ENCODE measurements at places on chromosomes 12 and 14. TPM values are rescaled to one million over a fixed set of nuclear protein-coding genes. Genes with fewer than 3 reads are reported as not detected.

The REP15 gene
- 0.97 TPM for total RNA-seq

The OAS1 gene
- total RNA-seq: 15.3 TPM

The TAS2R9 gene
- total RNA-seq: not detected

The SLC6A13 gene
- not detected for total RNA-seq

The LMO3 gene
- not detected for total RNA-seq

The GARIN6 gene
- total RNA-seq: not detected

The ZFHX2 gene
- 0.46 TPM for total RNA-seq

The FNTB gene
- total RNA-seq: 10.0 TPM

The CDH24 gene
- 7.5 TPM for total RNA-seq

The CELA1 gene
- not detected for total RNA-seq

The LHX5 gene
- total RNA-seq: not detected

The COQ5 gene
- 51.8 TPM for total RNA-seq

The BCL11B gene
- total RNA-seq: under 0.01 TPM

The GPHN gene
- 10.8 TPM for total RNA-seq

The ACOT4 gene
- total RNA-seq: 0.61 TPM

The RPGRIP1 gene
- not detected for total RNA-seq

The LALBA gene
- total RNA-seq: not detected

The SRSF9 gene
- 355 TPM for total RNA-seq

The RD3L gene
- total RNA-seq: not detected

The SMARCC2 gene
- total RNA-seq: 45.4 TPM

The AGAP2 gene
- total RNA-seq: 0.15 TPM

The CLEC6A gene
- not detected for total RNA-seq

The PPP4R4 gene
- under 0.01 TPM for total RNA-seq

The GLT8D2 gene
- total RNA-seq: 2.6 TPM

The NGB gene
- not detected for total RNA-seq

The KLRD1 gene
- 0.30 TPM for total RNA-seq

The COCH gene
- total RNA-seq: 0.65 TPM

The AKAP6 gene
- under 0.01 TPM for total RNA-seq

The AKAP3 gene
- total RNA-seq: 0.97 TPM

The RIMBP2 gene
- total RNA-seq: not detected

The MYH6 gene
- total RNA-seq: not detected

The PLEKHD1 gene
- total RNA-seq: under 0.01 TPM

The FGF23 gene
- not detected for total RNA-seq

The NTF3 gene
- 0.32 TPM for total RNA-seq

The SERPINA4 gene
- not detected for total RNA-seq

The KRT74 gene
- total RNA-seq: not detected

All from epithelial cell of umbilical artery (primary cell).